ENCODE measurements at places on chromosomes 4 and X.

DNA sequence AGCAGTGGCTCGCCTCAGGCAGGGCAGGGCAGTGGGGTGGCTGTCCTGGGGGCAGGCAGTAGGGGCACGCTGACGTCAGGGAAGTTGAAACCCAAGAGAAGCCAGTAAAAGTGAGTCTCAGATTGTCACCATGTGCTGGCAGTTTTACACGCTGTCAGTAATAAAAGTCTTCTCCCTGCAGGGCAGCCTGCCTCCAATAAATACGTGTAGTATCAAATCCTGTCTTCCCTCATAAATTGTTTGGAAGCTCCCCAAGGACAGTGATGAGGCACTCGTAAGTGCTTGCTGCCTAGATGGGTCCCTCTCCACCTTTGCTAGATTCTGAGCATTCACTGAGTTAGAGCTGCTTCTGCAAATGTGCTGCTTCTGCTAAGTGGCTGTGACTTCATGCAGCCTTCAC is 60.8 kb upstream of the MSANTD1 start:
- no peak for DNase-seq

- DNase-seq, result no peak
Measured at GRCh38 chr4:88070031-88070430, 62.6 kb downstream of the PKD2 start.

DNA sequence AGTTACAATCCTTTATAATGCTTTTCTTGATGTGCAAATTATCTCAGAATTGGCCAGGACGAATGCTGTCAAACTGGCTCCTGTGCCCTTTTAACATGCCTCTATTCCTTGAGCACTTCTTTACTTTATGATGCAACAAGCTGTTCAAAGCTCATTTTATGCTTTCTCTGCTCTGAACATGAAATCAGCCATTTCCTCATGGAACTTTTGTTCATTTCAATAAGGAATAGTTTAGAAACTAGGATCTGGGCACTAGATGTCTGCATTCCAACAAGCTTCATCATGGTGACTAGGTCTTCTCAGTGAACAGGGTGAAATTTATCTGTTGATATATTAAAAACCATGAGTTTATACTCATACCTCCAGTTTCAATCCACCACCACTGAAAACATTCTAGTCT is 87.3 kb upstream of the TEX13A start:
- no peak for DNase-seq

- DNase-seq, result peak; percentile 50
Measured at GRCh38 chrX:49002091-49002935, at the start of gene GRIPAP1. Gene GRIPAP1, minus strand, starts transcription at chrX:49002264. Its CDS starts 35 bp downstream, at chrX:49002229.

DNA sequence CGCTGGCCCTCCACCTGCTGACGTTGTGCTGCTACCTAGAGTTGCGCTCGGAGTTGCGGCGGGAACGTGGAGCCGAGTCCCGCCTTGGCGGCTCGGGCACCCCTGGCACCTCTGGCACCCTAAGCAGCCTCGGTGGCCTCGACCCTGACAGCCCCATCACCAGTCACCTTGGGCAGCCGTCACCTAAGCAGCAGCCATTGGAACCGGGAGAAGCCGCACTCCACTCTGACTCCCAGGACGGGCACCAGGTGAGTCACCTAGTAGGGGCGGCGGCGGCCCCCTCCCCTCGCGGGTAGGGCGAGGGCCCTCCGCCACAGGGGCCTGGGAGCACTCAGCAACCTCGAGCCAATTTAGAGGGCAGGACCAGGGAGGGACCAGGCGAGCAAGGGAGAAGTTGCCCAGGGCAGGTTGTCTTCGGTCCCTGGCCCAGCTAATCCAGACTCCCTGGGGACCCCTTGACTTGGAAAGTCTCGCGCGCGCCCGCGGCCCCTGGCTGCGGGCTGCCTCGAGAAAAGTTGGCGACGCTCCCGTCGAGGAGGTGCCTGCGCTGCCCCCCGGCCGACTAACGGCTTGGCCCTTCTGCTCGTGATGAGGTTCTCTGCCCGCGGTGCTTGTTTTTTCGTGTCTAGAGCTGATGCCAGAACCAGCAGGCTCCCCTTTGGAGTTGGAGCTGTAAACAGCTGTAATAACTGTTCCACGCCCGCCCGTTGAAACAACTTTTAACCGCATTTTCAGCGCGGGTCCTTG is 717 bp downstream of the EDA start:
- DNase-seq, result peak; percentile 44

DNA sequence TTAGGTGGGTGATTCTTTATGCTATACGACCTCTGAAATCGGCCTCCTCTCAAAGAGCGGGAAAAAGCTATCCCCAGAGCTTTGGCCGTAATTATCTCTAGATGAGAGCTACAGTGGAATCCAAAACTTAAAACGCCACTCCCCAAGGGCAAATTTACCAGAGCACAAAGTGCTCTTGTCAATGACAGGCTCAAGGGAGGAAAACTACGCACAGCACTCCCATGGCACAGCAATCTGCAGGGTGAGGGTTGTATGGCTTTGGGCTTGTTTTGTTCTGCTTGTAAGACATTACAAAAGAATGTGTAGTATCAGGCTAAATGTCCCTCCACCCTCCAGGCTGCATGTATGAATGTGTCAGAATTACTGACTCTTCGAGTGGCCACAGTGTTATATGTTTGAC is 44.0 kb downstream of the ARHGEF6 start:
- no peak for DNase-seq

- no peak for DNase-seq
Measured at GRCh38 chr4:140103676-140104075, 50.3 kb downstream of the MAML3 start.

DNA sequence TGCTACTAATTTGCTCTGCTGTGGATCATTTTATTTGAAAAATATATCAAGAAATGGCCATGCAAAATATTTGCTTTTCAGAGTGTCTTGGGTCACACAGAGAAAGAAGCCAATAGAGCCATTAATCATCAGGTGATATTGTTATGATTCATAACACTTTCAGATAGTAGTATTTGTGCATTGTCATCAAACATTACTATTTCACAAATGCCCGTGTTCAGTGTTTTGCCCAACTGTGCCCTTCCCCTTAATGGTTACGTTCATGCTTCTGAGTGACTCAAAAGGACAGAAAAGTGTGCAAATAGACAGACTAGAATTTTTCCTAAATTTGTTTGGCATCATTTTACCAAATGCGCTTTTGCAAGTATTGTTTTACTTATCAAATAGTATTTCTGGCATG is 46.5 kb downstream of the PHOX2B start:
- DNase-seq, result no peak

- DNase-seq, result no peak
Measured at GRCh38 chrX:111006116-111006515, 89.9 kb upstream of the PAK3 start.

- no peak for DNase-seq
Measured at GRCh38 chr4:123248085-123248659, 148.4 kb upstream of the SPRY1 start.
